ENCODE measurements at places on chromosomes 4 and X.

DNA sequence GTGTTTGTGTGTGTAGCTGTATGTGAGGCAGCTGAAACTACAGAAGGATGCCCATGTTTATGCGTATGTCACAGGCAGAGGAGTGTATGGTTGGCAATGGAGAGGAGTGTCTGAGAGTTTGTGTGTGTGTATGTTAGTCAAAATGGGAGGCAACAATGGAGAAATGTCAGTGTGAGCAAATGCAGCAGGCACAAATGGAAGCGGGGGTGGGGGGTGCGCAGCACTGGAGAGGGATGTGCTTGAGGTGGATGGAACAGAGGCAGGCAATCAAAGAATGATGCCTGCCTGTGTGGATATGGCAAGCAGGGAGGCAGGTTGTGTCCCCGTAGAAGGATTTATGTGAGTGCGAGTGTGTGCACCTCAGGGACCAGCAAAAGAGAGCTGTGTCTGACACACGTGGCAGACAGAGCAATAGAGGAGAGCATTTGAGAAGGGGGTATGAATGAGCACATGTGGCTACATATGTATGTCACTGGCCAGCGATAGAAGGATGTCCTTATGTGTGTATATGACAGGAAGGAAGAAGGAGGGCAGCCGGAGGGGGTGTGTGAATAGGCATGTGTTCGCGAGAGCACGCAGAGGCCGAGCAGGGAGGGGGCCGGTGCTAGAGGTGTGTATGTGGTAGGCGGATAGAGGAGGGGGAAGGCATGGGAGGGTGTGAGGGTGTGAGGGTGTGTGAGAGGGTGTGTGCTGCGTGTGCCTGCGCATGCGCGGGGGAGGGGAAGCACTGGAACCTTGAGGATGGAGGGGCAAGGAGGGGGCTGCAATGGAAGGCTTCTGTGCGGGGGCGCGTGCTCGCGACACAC, 1.1 kb downstream of the PJA1 start:
- DNase-seq: peak; percentile 9

GRCh38 chrX:35800474-35800873, 2.3 kb downstream of the MAGEB16 start:
- DNase-seq: no peak

- no peak for DNase-seq
These were observed 36.9 kb downstream of the NR3C2 start for GRCh38 chr4:148405161-148405893.

DNA sequence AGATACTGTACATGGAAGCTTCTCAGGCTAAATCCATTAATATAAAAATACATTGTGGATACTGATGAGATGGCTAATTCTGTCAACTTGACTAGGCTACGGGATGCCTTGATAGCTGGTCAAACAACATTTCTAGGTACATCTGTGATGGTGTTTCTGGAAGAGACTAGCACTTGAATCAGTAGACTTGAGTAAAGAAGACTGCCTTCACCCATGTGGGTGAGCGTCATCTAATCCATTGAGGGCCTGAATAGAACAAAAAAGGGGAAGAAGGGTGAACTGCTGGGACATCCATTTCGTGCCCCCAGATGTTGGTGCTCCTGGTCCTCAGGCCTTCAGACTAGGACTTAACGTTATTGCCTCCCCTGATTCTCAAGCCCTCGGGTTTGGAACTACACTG, 3.7 kb upstream of the SRP72 start:
- DNase-seq: no peak

DNA sequence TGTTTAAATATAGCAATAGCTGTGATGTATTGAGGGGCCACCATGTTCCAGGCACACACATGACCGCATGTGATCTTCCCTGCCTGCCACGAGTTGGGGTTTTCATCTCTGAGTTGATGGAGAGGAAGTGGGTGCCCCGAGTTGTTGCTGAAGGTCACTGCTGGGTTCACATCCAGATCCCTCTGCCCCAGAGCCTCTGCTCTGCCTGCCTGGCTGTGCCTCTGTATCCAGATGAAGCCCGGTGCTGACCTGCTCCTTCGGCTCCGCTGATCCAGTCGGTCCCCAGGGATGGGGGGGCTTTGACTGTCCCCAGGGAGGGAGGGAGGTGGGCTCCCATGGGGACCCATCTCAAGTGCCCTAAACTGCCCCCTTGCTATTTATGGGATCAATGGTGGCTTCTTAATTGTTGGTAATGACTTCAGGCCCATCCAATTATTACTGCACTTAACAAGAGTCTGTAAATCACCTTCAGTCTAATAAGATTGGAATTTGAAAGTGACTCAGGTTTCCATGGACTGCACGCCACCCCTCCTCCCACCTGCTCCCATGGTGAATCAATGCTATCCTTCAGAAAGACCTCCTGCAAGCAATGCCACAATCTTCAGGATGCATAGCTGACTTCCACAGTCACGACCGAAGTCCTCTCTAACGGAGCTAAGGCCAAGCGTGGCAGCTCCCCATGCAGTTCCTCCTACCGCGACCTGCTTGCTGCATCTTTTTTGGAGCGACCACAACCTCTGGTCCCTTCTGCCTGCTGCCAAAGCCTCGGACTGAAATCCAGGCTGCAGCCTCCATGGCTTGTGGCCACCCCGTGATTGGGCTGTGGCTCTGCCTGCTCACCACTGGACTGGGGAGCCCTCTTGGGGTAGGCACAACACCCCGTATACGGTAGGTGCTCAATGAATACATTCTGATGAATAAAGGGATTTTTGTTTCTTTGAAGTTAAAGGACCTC, 73.1 kb downstream of the CPZ start:
- DNase-seq: no peak

DNA sequence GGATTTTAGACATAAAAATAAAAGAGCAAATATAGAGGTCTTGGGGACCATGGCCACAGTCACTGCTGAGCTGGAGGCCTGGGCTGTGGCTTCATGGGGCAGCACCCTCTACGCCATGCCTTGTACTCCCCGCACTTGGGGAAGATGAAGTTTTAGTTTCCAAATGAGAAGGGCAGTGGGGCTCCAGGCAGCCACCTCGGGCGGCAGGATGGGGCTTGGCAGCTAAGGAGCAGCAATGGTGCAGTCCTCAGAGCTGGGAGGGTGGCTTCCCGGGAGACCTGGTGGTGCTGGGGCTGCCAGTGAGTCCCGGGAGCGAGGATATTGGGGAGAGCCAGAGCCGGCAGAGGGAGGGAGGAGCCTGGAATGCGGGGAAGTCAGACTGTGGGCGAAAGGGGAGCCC, 2.4 kb downstream of the CXCR3 start:
- DNase-seq: no peak

GRCh38 chr4:118798658-118799057, 37.3 kb downstream of the SEC24D start:
- DNase-seq: no peak

- DNase-seq: no peak
These were observed 7.1 kb downstream of the NKX3-2 start for GRCh38 chr4:13537011-13537831.

GRCh38 chr4:26884486-26884988, 23.9 kb downstream of the STIM2 start:
- DNase-seq: no peak

Measured in stimulated activated CD8-positive, alpha-beta memory T cell treated with anti-CD3 and anti-CD28 coated beads, Interleukin-7, amount 100 ng/mL, for 1 hour (primary cell).